Fibroblast of villous mesenchyme (primary cell): ENCODE measurements at places on chromosomes 5 and 9. TPM values are rescaled to one million over a fixed set of nuclear protein-coding genes. Genes with fewer than 3 reads are reported as not detected.

DNA sequence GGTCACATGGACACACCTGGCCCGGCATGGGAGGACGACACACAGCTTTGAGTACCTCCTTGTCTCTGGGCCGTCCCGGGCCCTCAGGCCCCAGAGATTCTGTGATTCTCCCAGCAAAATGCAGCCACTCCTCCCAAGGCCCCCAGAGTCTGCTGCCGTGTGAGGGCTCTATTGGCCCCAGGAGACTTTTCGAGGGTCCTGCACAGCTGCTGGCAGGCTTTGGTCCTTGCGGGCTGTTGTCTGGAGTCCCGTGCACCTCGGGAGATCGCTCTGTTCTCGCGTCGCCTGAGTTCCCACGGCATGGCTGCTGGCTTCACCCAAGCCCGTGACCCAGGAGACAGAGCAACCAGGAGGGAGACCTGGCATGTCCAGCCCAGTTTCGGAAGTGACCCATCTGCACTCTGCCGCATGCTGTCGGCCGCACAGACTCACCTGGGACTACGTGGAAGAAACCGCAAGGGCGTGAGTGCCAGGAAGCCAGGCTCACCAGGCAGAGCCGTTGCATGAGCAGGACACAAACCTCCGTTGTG is 46.8 kb upstream of the NKD2 start:
- no peak for DNase-seq

- no peak for DNase-seq
Measured at GRCh38 chr9:117214416-117214815, 200.4 kb downstream of the ASTN2 start.

The ITK gene
- 1.3 TPM in 1 of 2 replicates, not detected in the other for total RNA-seq

DNA sequence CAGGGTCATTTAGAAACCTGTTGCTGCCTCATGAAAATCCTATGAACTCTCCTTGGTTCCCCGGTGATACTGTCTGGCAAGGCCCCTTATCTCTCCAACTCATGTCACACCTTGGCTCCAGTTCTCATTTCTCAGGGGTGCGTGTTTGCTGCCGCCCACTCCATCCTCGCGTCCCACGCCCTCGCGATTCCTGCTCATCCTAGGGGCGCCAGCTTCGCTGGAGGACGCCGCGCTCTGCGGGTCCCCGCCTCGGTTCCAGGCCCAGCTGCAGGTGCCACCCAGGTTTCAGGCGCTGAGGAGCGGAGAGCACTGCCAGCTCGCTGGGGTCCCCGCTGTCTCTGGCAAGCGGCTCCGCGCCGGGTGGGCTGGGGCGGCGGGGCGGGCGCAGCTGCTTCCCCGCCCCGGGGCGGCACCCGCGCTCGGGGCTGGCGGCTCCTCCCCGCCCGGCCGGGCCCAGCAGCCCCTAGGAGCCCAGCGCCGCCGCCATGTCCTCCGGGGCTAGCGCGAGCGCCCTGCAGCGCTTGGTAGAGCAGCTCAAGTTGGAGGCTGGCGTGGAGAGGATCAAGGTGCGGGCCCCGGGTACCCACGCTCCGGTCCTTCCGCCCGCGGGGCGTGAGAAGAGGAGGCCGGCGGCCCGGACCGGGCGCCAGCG is at the start of gene GNG10:
GNG10 (plus strand) TSS at position 456 of the 652 bp plus-strand sequence; CDS start at position 486, 30 bp downstream.
- DNase-seq = peak; percentile 52

The DPH7 gene
- 22.0 and 22.5 TPM in 2 replicates for total RNA-seq

DNA sequence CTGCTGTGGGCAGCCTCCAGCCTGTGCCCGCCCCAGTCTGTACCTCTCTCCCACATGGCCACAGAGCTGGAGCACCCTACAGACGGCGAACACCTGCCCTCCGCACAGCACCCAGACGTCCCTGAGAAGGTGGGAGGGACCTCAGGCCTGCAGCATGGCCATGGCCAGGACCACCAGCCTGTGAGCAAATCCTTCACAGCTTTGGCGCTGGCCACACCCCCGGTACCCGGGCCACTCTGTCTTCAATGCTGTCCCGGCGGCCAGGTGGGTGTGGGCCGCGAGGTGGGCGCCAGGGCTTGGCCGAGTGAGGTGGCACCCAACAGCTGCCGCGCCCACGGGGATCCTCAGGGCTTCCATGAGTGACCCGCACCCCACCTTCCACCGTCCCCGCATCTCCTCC is 18.7 kb downstream of the NOTCH1 start:
- no peak for DNase-seq

DNA sequence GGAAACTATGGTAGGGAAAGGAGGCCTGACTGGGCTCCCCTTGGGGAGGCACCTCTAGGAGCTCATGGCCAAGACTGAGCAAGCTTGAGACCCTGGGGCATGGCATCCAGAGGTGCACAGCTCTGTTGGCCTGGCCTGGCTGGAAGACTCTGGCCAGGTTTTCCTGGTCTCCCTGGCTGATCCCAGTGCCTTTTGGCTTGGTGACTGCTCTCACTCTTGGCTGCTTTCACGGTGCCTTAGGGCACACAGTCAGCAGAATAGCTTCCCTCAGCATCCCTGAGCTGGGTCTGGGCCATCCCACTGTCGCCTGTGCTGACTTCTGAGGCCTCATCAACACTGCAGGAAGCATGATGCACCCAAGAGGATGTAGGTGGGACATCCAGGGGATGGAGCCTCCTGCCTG is 13.4 kb upstream of the DELE1 start:
- no peak for DNase-seq

The CCNO gene
- total RNA-seq = 0.32 TPM in 1 of 2 replicates, not detected in the other

DNA sequence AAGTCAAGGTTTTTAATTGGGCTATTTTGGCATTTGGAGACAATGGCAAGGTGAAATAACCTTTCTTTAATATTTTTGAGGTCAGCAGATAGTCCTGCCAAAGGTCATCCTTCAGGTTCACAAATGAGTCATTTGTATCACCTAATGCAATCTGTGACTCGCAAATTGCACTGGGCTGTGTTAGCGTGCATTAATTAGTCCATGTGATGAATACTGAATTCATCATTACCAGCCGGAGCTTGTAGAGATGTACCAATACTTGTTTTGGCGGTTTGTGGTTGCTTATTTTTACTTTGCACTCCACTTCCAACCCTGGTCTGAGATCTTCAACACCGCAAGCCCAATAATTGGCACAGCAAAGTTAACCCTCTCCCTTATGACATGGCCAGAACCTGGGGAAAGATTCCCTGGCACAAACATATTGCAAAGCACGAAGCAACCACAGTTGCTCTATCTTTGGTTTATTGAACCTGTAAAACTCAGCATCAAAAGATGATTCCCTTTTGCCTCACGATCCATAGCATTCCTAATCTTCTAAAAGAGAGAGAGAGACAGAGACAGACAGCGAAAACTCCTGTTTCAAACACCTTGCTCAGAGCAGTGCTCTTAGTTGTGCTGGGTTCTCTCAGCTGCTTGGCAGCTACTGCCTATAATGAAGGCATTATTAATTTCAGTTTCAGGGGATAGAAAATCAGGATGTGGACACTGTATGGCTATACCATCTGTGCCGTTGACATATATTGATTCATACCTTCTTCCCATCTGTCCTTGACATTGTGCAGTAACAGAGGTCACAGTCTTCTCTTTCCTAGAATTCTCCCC is 178.1 kb downstream of the EBF1 start:
- DNase-seq = no peak

The PRDM9 gene
- total RNA-seq = not detected in 2 replicates
